ENCODE measurements at places on chromosomes 3 and 15.
A peak's percentile ranks its signal among the peaks of the same experiment; 100 is the strongest.

- no peak for DNase-seq
Observed at GRCh38 chr3:149085828-149086231, 503 bp downstream of the HLTF start.

DNA sequence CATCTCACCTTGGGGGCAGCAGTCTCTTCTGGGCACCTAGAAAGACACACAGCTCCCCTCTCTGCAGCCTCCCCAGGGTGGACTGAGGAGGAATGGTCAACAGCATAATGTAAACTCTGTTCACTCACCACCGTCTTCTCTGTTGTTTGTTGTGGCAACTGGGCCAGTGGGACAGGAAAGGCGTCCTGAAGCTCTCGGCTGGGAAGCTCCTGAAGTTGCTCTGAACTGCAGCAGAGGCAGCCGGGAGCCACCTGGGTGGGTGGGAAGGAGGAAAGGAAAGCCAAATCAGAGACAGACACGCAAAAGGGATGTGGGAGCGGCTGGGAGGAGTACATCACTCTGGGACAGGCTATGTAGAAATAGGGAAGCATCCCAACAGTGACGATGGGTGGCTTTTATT is 52.7 kb downstream of the MYLK start:
- no peak for DNase-seq

- no peak for DNase-seq
Observed at GRCh38 chr15:65365229-65365628, 12.6 kb downstream of the IGDCC3 start.

DNA sequence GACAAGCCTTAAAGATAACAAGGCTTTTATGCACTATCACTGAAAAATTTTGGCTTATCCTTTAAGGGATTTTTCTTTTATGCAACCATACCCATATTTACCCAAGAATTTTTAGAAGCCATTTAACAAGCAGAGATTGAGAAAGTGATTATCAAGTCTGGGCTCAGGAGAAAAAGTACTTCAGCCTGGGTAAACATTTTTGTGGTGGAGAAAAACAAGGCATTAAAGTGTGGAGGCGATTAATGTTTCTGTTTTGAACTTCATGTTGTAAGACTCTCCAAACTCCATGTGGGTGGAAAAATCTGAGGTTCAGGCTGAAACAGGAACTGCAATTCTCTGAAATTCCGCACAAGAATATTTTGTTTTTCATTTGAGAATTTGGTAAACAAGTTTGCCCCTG is 260.4 kb upstream of the KCNMB2 start:
- DNase-seq, result peak; percentile 62

DNA sequence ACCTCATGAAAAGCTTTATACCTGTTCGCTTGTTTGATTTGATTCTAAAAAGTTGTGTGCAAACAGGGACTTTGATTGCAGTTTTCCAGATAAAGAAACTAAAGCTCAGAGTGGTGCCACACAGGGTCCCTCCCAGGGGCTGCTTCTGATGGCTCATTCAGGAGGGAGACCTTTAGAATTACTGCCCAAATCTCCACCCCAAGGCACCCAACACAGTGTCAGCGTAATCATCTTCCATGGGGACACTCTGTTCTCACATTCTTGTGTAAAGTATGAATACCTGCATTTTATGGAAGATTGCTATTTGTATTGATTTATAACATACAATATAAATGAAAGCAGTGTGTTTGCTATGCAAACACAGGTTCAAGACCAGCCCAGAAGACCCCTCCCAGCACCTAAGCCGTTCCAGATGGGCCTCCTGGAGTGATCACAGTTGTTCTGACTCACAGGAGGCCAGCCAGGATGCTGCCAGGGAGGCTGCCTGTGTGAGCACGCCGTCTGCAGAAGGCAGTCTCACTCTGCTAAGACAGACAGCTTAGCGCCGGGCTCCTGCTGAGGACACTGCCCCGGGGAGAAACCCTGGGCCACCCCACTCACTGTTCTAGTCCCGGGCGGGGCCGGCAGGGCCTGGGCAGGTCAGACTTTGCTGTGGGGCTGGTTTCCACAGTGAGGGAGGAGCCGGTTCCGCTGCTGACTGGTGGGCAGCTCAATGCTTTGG is 185.6 kb downstream of the FAM43A start:
- peak; percentile 46 for DNase-seq

- no peak for DNase-seq
Observed at GRCh38 chr3:172814738-172815137, 64.2 kb downstream of the ECT2 start.

GRCh38 chr3:52531860-52532516 is 1.7 kb downstream of the NT5DC2 start:
- DNase-seq, result no peak

DNA sequence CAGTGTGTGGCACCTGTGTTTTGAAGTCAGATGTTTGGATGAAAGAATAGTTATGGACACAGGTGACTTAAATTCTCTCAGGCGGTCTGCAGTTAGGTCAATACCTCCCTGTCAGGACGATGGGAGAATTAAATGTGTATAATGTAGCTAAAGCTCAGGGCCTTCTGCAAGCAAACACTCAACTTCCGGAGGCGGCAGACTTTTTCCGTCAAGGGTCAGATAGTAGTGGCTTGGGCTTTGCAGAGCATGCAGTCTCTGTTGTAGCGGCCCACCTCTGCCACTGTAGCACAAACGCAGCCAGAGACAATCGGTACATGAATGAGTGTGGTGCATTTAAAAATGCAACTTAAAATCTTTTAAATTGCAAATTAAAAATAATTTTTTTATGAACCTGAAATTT is 47.4 kb downstream of the CMTM8 start:
- DNase-seq, result no peak

DNA sequence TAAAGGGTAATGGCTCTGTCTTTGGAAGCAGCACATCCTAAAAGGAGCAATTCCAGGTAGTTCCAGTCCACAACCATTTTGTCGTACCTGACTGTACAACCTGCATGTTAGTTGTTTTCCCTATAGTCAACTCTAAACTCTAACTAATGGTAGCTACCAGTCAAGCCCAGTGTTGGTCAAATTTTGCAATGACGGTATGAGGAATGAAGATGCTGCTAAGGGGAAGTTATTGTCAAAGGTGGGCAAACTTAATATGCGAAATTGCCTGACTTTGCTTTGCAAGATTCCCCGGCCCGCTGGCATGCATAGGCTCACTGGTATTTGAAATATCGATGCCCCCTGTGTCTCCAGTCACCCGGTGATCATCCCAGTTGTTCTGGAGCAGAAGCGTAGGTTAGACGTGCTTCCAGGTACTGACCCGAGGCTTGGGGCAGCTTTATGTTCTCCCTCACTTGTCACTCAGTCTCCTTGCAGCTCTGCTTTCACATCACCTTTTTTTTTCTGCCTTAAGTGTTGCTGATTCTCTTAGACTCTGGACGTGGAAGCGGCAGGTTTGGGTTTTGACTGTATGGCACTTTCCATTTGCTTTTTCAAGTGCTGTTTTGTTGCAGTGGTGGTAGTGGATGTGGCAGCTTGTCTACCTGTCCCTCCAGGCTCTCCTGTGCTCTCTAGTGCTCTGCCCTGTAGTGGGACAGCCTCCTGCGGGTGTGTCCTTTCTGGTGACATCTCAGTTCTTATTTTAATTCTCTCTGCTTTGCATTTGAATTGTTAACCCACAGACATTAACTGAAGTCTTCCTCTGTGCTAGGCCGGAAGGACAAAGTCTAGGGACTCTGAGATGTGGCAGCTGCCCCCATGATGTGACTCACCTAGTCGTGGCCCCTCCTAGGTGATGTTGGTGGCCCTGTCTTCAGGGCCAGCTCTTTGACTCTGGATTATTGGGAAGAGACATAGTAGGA is 95.8 kb upstream of the UMPS start:
- DNase-seq, result no peak

- DNase-seq, result no peak
Observed at GRCh38 chr3:18841422-18842343, 306.6 kb upstream of the KCNH8 start.
